ENCODE measurements at places on chromosomes 5 and 9. TPM values are rescaled to one million over a fixed set of nuclear protein-coding genes. Genes with fewer than 3 reads are reported as not detected.

The NLN gene
- 20.4 TPM for total RNA-seq

The SPATA31D4 gene
- total RNA-seq = not detected

The EIF4E1B gene
- total RNA-seq = not detected

The CTNNAL1 gene
- 36.6 TPM for total RNA-seq

The KIAA1958 gene
- total RNA-seq = 4.5 TPM

The SOHLH1 gene
- not detected for total RNA-seq

The PCDHGB3 gene
- total RNA-seq = 5.0 TPM

The PCDHB5 gene
- 2.8 TPM for total RNA-seq

The SLCO6A1 gene
- total RNA-seq = not detected

The SCGB3A2 gene
- total RNA-seq = not detected

The C5orf46 gene
- total RNA-seq = not detected

The PCA3 gene
- 0.24 TPM for total RNA-seq

The GLRA1 gene
- total RNA-seq = not detected

The RALGPS1 gene
- 7.8 TPM for total RNA-seq

The LCP2 gene
- total RNA-seq = 19.3 TPM

The OR1Q1 gene
- not detected for total RNA-seq

The PDZD2 gene
- total RNA-seq = 4.9 TPM

The ALDOB gene
- total RNA-seq = 0.24 TPM

The SLC6A7 gene
- total RNA-seq = 0.19 TPM

The C9orf40 gene
- total RNA-seq = 4.1 TPM

The PGM5 gene
- total RNA-seq = 226 TPM

The DNAJC25 gene
- total RNA-seq = 7.2 TPM

The SLC4A9 gene
- not detected for total RNA-seq

The C5orf52 gene
- not detected for total RNA-seq

The ALAD gene
- total RNA-seq = 41.2 TPM

The ENTREP1 gene
- total RNA-seq = 3.3 TPM

The RAI14 gene
- 76.1 TPM for total RNA-seq

The SH3PXD2B gene
- total RNA-seq = 85.2 TPM

The LRRC19 gene
- total RNA-seq = not detected

The JAKMIP2 gene
- 0.42 TPM for total RNA-seq

The WDR38 gene
- not detected for total RNA-seq

The AK8 gene
- total RNA-seq = 0.24 TPM

The ROR2 gene
- total RNA-seq = 28.4 TPM

The STPG3 gene
- not detected for total RNA-seq

The EQTN gene
- total RNA-seq = not detected

The FAM221B gene
- not detected for total RNA-seq

The DRD1 gene
- 0.14 TPM for total RNA-seq

The MARCOL gene
- total RNA-seq = not detected

The SPINK5 gene
- total RNA-seq = 0.23 TPM

The ZNF366 gene
- total RNA-seq = 5.0 TPM

The CYSRT1 gene
- not detected for total RNA-seq

The LCN10 gene
- total RNA-seq = 10.0 TPM

The THBS4 gene
- total RNA-seq = 80.2 TPM

The ANKRD18B gene
- not detected for total RNA-seq

The PCDHB9 gene
- total RNA-seq = 1.1 TPM

The FAT2 gene
- total RNA-seq = not detected

The TLN1 gene
- 816 TPM for total RNA-seq

The FCN2 gene
- not detected for total RNA-seq

The BRINP1 gene
- 2.5 TPM for total RNA-seq

The ADCY2 gene
- 15.1 TPM for total RNA-seq

The MARCHF6 gene
- 116 TPM for total RNA-seq

The S1PR3 gene
- total RNA-seq = 90.5 TPM

Measured in posterior vena cava (tissue), 2 donors.